Smooth muscle cell of bladder (primary cell): ENCODE measurements at places on chromosomes 5 and 9. TPM values are rescaled to one million over a fixed set of nuclear protein-coding genes. Genes with fewer than 3 reads are reported as not detected.

The DMRTA1 gene
- 0.14 and 0.28 TPM in 2 replicates for total RNA-seq

The PCDHGC5 gene
- total RNA-seq: 1.3 and 2.6 TPM in 2 replicates

The SPAG8 gene
- total RNA-seq: 0.71 and 1.2 TPM in 2 replicates

The RXFP3 gene
- not detected in 2 replicates for total RNA-seq

The FNIP1 gene
- total RNA-seq: 43.1 and 54.5 TPM in 2 replicates

The ZFP2 gene
- 0.83 and 1.00 TPM in 2 replicates for total RNA-seq

The ANKRD20A1 gene
- total RNA-seq: under 0.01 and 0.14 TPM in 2 replicates

The ENTREP1 gene
- not detected in 2 replicates for total RNA-seq

The ECSCR gene
- total RNA-seq: 0.14 and 0.37 TPM in 2 replicates

The DDX41 gene
- 88.7 and 149 TPM in 2 replicates for total RNA-seq

The RNF183 gene
- not detected in 2 replicates for total RNA-seq

The CYLC2 gene
- not detected in 2 replicates for total RNA-seq

The PCDHGA10 gene
- 4.3 and 5.4 TPM in 2 replicates for total RNA-seq

The PLPPR1 gene
- total RNA-seq: not detected in 2 replicates

The ANXA2R gene
- total RNA-seq: 2.4 and 2.8 TPM in 2 replicates

The IRX1 gene
- 0.09 TPM in 1 of 2 replicates, not detected in the other for total RNA-seq

The NRG2 gene
- total RNA-seq: 0.18 and 0.28 TPM in 2 replicates

The ETF1 gene
- 100 and 121 TPM in 2 replicates for total RNA-seq

The ORM2 gene
- total RNA-seq: not detected in 2 replicates

The INSL6 gene
- total RNA-seq: not detected in 2 replicates

The ADAMTS16 gene
- 0.14 and 0.18 TPM in 2 replicates for total RNA-seq

The PCDHA1 gene
- total RNA-seq: under 0.01 TPM in 2 replicates

The ITK gene
- total RNA-seq: under 0.01 TPM in 2 replicates

The DMRT1 gene
- not detected in 2 replicates for total RNA-seq

The NDST1 gene
- total RNA-seq: 21.6 and 26.5 TPM in 2 replicates

The AGXT2 gene
- total RNA-seq: not detected in 2 replicates

The TBCA gene
- 112 and 121 TPM in 2 replicates for total RNA-seq
